ENCODE measurements at places on chromosomes 6 and 20. TPM values are rescaled to one million over a fixed set of nuclear protein-coding genes. Genes with fewer than 3 reads are reported as not detected.

The MACROD2 gene
- 7.6 TPM for total RNA-seq

The CCN2 gene
- 39.7 TPM for total RNA-seq

The SALL4 gene
- 0.41 TPM for total RNA-seq

The TRIM31 gene
- total RNA-seq = 202 TPM

The UBR2 gene
- 41.2 TPM for total RNA-seq

The C6orf52 gene
- total RNA-seq = 1.7 TPM

The CRYBG1 gene
- 26.6 TPM for total RNA-seq

The TFAP2D gene
- not detected for total RNA-seq

The MEI4 gene
- not detected for total RNA-seq

Data from mucosa of descending colon (tissue), 3 donors.